ENCODE measurements at places on chromosomes 4 and X.

DNA sequence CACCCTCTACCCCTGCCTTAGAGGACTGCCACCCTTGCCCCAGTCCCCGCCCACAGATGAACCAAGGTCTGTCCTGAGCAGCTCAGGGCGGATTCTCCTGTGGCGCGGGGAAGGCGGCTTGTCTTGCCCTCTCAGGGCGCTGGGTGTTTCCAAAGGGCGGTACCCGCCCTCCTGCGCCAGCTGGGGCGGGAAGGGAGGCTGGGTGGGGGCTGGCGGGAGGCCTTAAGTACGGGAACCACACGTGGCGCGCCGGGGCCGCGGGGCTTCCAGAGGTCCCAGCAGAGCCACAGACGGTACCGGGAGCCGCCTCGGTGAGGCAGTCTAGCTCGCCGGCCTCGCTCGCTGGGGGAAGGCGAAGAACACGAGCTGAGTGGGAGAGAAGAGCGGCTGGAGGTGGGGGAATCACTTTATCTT is 361.1 kb downstream of the MID1IP1 start:
- DNase-seq, result peak; percentile 45

GRCh38 chr4:3304831-3305609 is 12.2 kb downstream of the RGS12 start:
- no peak for DNase-seq

DNA sequence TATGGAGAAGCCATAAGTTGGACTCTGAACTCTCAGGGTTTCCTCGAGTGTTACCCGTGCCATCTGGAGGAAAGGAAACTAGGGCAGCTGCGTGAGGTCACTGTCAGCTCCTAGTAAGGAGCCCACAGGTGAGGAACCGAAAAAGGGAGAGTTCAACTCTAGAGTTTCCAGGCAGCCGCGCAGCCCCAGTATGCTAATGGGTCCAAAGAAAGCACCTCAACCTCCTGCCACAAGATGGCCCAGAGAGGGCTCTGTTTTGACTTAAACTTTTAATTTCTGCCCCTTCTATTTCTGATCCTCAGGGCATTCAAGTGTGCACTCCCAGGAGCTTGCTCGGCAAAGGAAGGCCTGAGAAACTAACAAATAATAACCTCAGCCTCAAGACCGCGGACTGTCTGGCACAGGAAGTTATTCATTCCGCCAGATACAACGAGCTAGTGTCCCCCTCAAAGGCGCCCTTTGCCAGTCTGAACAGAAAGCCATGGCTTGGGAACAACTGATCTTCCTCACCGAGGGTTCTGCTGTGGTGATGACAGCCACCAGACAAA is 13.9 kb downstream of the SCARB2 start:
- peak; percentile 23 for DNase-seq

GRCh38 chr4:145047151-145047550 is 50.8 kb downstream of the ANAPC10 start:
- DNase-seq, result no peak

- no peak for DNase-seq
Observed at GRCh38 chrX:15344106-15344505, 8.8 kb upstream of the PIGA start.
